ENCODE measurements at places on chromosomes 7 and 10. TPM values are rescaled to one million over a fixed set of nuclear protein-coding genes. Genes with fewer than 3 reads are reported as not detected.

Gene LIPM
- not detected for total RNA-seq

Gene ZNF777
- total RNA-seq: 7.2 TPM

Gene STK31
- 0.16 TPM for total RNA-seq

Gene NKX1-2
- total RNA-seq: 0.16 TPM

Gene FGL2
- total RNA-seq: 1.6 TPM

Gene CCDC71L
- total RNA-seq: 7.1 TPM

Gene MARVELD1
- total RNA-seq: 12.1 TPM

Gene IFIT5
- total RNA-seq: 5.3 TPM

Gene COL17A1
- 204 TPM for total RNA-seq
